MG63 (cell line): ENCODE measurements at places on chromosomes 1 and 21. TPM values are rescaled to one million over a fixed set of nuclear protein-coding genes. Genes with fewer than 3 reads are reported as not detected.

DNA sequence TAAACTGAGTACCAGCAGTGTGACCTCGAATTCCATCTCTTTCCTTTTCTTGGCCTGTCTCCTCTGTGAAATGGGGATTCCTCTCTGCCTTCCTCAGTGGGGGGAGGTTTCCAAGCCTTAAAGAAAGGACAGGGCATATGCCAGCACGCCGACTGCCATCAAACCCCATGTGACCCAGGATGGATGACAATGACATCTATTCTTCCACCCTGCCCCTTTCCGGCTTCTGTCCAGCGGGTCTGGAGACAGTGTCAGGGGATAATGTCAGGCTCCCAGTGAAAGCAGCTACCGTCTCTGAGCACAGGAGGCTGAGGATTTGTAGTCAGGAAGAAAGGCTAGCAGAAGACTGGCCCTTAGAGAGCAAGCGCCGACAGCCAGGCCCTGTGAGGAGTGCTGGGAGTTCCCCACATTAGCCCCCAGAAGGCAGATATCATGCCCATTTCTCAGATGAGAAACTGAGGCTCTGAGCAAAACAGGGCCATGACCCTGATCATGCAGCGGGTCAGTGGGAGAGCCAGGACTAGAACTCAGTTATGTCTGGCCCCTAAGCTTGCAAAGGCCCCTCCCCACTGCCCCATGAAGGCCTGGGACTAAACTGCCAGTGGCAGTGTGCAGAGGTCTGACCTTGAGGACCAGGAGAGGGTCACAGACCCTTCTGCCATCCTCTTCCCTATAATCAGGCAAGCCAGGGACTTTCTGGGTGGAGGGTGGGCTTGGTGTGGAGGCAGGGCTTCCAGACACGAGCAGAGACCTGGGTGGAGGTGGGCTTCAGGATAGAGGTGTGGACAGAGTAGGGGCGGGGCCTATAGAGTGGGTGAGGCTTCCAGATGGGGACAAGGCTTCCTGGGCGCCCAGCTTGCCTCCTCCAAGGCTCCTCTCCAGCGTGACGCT is 30.1 kb downstream of the CDCA8 start:
- no peak for DNase-seq

DNA sequence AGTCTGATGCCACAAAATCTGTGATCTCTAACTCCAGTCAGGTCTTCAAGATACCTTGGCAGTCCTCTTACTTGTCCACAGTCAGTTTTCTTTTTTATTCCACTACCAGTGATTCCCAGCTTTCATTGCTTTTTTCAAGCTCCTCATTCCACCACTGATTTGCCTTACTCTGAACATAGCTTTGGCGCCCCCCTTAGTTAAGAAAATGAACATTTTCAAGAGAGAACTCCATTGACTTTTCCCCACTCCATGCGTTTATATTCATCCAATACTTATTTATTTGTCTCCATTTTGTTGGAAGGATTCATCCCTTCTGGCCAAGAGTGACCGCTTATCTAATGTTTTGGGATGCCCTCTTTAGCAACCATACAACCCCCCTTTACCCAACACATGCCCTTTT is 33.9 kb upstream of the IPO9 start:
- no peak for DNase-seq

Gene EVA1C
- total RNA-seq: not detected in 2 replicates

DNA sequence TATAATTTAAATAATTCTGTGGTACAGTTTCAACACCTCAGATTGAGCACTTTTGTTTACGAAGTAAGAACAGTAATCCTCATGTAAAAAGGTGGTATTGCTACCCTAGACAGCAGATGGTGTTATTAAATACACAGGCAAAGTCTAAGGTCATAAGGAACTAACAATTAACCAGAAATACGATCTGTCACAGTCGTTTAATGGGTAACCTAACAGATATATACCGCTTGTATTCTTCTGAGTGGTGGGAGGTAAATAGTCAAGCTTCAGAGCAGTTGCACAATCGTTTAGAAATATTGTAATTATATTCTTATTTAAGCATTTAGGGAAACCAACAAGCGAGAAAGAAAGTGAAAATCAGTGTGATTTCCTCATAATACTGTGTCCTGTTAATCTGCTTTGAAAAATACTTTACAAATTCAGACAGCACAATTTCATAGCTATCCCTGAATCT is 9.8 kb upstream of the IRF2BP2 start:
- no peak for DNase-seq

DNA sequence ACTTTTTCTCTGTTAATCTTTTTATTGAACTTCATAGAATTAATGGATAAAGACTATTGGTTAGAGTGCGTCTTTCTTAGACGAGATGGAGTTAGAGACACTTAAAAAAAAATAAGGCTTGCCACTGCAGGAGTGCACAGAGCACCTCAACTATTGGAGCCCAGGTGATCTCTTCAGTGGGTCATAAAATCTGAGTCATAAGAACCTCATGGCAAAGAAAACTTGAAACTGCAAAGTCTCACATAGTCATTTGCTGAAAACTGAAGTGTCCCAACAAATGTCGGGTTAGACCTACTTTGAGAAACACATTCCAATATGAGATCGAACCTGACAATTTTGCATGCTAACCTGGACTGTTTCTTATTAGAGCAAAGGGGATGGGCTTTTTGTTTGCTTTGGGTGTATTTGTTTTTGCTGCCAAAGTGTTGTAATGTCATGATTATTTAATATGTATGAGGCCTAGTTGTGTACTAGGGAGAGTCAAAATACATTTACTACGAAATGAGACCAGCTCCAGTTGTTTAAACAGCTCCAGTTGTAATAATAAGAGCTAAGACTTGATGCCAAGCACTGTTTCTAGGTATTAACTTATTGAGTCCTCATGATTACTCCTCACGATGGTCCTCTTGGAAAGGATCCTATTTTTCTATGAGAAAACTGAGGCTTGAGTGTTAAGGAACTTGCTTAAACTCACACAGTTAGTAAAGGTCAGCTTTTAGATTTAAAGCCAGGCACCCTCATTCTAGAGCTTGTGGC is 65.1 kb downstream of the DDR2 start:
- DNase-seq: no peak

Gene CRNN
- not detected in 2 replicates for total RNA-seq

DNA sequence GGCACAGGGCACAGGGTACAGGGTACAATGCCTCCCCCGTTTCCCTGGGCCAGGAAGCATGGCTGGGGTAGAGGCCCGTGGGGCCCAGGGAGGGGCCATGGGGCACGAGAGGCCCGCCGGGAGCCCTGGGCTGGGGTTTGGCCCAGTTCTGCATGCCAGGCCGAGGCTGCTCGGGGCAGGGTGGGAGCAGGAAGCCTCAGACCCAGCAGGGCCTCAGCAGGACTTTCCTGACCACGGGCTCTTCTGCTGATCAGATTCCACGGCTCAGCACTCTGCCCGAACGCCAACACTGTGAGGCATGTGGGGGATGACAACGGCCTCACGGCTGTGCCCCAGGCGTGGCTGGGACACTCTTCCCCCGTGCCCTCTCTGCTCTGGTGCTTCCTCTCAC is 104.3 kb downstream of the NPHP4 start:
- DNase-seq: no peak

- DNase-seq: no peak
Measured at GRCh38 chr1:43604192-43604591, 45.8 kb upstream of the KDM4A start.

GRCh38 chr1:233459470-233459945 is 132.0 kb downstream of the MAP3K21 start:
- DNase-seq: no peak

DNA sequence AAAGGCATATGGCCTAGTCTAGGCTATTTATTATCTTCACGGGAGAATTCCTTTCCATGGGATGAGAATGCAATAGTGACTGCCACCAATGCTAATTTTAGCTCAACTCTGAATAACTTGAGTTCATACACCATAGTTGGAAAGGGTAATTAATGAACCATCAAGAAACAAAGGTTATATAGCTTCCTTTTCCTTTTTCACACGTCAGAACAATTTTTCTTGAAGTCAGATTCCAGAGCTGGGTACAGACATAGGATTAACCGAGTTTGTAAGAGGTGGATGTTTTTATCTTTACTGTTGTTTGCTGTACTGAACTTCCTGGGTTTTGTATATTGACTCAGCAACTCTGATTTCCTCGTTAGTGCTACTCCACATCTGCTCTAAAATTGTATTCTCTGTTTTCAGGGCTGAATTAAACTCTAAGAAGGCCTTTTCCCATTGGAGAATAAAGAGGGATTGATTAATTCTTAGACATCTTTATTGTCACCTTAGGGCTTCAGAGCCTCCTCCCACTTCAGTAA is 262.0 kb downstream of the NUF2 start:
- no peak for DNase-seq

DNA sequence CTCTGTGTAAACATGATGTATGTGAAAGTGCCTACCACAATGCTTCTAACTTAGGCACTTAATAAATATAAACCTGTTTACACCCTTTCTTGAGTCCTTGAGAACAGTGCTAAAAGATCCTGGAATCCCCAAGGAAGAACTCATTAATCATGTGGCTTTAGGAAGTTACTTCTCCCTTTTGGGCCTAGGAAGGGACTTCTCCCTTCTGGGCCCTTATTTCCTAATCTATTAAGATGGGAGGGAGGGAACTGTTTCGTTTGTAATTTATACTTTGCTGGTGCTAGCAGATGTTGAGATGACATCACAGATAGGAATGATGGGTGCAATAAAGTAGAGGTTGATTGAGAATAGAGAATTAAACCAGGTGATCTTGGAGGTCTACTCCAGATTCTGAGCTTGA is 1.2 kb downstream of the BTF3L4 start:
- DNase-seq: no peak

Gene COL8A2
- total RNA-seq: 0.99 and 1.4 TPM in 2 replicates

Gene PLA2G2E
- not detected in 2 replicates for total RNA-seq

GRCh38 chr1:52574594-52574993 is 21.7 kb upstream of the TUT4 start:
- peak; percentile 61 for DNase-seq
